MCF 10A (cell line): ENCODE measurements at places on chromosomes 11 and 22. TPM values are rescaled to one million over a fixed set of nuclear protein-coding genes. Genes with fewer than 3 reads are reported as not detected.
A peak's percentile ranks its signal among the peaks of the same experiment; 100 is the strongest.

DNA sequence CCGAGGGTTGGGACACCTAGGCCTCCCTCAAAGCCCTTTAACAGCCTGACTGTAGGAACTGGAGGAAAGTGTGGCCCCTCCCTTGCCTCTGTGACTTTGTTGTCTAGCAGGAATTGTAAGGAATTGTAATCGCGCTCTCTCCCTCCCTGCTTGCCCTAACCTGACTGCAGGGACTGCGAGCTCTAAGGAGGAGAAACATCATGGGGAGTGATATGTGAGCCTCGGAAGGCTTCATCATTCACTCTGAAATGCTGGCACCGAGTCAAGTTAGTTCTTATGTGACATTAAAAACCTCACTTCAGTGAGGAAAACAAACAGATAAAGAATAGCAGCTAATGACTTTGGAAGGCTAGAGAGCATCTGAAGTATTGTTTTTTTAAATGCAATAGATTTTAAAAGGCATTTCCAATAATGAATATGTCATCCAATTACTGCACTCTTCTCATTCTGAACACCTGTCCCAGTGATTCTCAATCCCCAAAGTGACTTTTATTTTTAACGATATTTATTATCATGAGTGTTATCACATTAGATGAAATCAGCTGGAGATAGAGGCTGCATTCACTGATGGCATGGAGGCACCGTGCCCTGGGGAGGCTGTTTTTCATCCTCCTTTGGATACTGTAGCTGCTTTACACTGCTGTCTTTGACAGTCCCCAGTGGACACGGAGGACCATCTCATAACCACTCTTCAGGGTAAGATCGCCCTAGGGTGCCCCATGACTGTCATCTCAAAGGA, 58.5 kb upstream of the NTM start:
- no peaks in the 10 kb centered on the region for H3K27me3 ChIP-seq
- H3K27ac ChIP-seq: no peak overlapping the region
- no peaks in the 10 kb centered on the region for H3K4me1 ChIP-seq
- H3K36me3 ChIP-seq: no peaks in the 10 kb centered on the region
- DNase-seq: no peak

DNA sequence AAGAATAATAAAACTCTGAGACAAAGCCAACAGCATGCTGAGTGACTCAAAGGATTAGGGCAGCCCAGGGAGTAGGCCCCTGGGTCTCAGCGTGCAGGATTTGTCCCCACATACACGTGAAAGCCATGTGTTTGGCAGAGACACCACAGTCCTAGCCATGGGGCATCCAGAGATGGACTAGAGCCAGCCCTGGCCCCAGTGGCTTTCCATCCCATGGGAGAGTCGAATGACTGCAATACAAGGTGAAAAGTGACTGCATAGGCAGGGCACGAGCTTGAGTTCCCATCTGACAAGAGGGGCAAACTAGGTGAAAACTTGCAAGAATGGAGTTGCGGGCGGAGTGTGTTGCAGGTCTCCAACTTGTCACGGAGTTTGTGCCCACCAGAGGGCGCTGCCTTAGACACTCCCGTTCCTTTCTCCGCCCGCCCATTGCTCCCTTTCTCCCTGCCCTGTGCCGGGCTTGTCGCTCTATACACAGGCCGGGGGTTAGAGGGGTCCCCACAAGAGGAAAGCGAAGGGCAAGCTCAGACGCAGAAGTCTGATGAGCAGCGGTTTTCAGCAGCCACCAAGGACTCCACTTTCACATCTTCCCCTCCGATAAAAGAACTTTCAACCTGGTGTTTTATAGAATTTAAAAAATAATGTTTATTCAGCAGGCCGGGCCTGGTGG, 24.2 kb downstream of the TSKU start:
- no peak overlapping the region for H3K27ac ChIP-seq
- H3K4me3 ChIP-seq: no peak overlapping the region
- no peaks in the 10 kb centered on the region for H3K36me3 ChIP-seq
- DNase-seq: peak; percentile 87
- H3K27me3 ChIP-seq: no peaks in the 10 kb centered on the region

DNA sequence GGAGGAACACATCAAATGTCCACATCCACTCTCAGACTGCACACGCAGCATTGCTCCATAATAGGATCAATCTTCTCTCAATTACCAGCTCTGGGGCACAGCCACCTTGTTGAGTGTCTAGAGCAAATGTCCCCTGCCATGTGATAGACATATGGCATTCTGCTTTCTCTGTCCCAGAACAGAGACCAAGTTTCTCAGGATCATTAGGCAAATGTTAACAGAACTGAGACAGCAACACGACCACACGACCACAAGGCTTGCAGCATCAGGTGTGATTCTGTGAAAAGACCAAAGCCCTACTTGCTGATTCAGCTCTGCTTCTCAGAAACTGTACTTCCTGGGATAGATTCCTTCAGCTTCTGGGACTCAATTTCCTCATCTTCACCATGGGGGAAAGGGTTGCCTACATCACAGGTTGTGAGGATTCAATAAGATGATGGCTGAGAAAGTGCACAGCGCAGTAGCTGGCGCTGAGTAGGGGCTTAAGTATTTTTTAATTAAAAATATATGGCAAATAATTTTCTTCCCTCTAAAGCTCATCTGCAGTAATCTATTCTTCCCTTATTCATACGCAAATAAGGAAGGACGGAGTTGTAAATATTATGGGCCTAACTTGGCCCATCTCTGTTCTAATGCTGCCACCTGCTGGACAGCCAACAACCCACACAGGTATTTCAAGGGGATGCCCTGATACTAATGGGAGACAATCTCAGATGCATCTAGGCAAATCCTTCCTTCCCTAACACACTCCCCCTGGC, 54.3 kb upstream of the USP47 start:
- peaks cover 26% of the 10 kb centered on the region for H3K4me1 ChIP-seq
- H3K27ac ChIP-seq: no peak overlapping the region
- DNase-seq: peak; percentile 81
- H3K36me3 ChIP-seq: no peaks in the 10 kb centered on the region
- no peaks in the 10 kb centered on the region for H3K27me3 ChIP-seq
- no peak overlapping the region for H3K4me3 ChIP-seq

KRTAP5-1 gene
- not detected in 2 replicates for total RNA-seq

GRCh38 chr11:2949920-2950319, 20.7 kb upstream of the PHLDA2 start:
- no peak overlapping the region for H3K4me3 ChIP-seq
- H3K36me3 ChIP-seq: peaks cover 90% of the 10 kb centered on the region

ANKK1 gene
- total RNA-seq: 0.47 and 1.3 TPM in 2 replicates

DNA sequence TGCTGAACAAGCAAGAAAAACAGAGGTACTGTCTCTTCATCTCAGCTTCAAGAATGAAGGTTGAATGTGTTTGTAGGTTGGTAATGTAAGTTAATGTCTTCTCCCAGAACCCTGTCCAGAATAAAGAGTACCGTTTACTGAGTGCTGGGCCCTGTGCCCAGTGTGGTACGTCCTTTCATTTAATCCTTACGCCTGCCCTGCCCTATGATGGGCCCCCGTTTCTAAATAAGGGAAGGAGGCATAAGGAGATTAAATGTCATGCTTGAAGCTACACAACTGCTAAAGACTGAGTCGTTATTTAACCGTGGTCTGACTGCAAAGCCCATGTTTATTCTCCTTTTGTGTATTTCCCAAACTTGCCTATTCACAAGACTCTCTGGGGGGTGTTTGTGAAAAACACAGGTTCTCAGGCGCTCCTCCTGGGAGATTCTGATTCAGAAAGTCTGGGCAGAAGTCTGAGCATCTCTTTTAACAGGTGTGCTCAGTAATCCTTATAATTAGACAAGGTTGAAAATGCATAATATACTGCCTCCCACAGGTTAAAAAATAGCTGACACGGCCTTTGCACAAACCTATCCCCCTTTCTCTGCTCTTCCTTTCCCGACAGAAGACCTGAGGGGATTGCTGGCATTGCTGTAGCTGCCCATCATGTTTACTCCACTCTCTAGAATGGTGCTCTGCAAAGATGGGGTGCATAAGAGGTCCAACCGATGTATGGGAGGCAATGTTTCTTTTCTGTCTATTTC, 56.3 kb upstream of the ZBTB44 start:
- H3K4me3 ChIP-seq: no peak overlapping the region
- no peak overlapping the region for H3K27ac ChIP-seq
- DNase-seq: no peak
- peaks cover 29% of the 10 kb centered on the region for H3K27me3 ChIP-seq

GRCh38 chr11:114738954-114739353, 60.6 kb downstream of the NXPE2 start:
- H3K27ac ChIP-seq: no peak overlapping the region
- H3K27me3 ChIP-seq: peaks cover 20% of the 10 kb centered on the region
- H3K4me3 ChIP-seq: no peak overlapping the region
- peaks cover 7% of the 10 kb centered on the region for H3K36me3 ChIP-seq
- peak; percentile 63 for DNase-seq
- no peaks in the 10 kb centered on the region for H3K4me1 ChIP-seq

MS4A3 gene
- not detected in 2 replicates for total RNA-seq

GRCh38 chr11:96311120-96311568, 31.9 kb downstream of the MAML2 start:
- peak overlapping the region; percentile 97 for H3K27ac ChIP-seq
- H3K36me3 ChIP-seq: no peaks in the 10 kb centered on the region
- H3K4me3 ChIP-seq: peak overlapping the region; percentile 19
- DNase-seq: peak; percentile 72

DNA sequence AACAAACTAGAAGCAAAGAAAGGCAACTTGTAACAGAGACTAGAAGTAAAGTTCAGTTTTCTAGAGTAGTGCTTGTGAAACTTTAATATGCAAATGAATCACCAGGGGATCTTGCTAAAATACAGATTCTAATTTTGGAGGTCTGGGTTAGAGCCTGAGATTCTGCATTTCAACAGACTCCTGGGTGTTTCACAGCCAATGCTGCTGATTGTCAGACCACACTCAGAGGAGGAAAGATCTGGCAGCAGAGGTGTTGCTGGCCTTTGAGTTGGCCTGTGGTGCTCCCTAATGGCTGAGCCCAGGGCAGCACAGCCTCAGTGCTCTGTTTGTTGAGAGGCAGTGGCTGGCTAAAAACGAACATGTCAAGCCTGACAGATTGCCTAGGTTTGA, 5.4 kb downstream of the CRY2 start:
- H3K27me3 ChIP-seq: no peaks in the 10 kb centered on the region
- H3K4me3 ChIP-seq: no peak overlapping the region
- DNase-seq: no peak
- no peak overlapping the region for H3K27ac ChIP-seq
- H3K36me3 ChIP-seq: peaks cover 20% of the 10 kb centered on the region
- peaks cover 11% of the 10 kb centered on the region for H3K4me1 ChIP-seq

NLRX1 gene
- total RNA-seq: 16.7 and 18.9 TPM in 2 replicates

GRCh38 chr11:76768088-76768908, 14.9 kb upstream of the TSKU start:
- no peaks in the 10 kb centered on the region for H3K27me3 ChIP-seq
- no peaks in the 10 kb centered on the region for H3K36me3 ChIP-seq
- H3K4me3 ChIP-seq: peak overlapping the region; percentile 4
- peaks cover 61% of the 10 kb centered on the region for H3K4me1 ChIP-seq

GRCh38 chr11:39724404-39724803, 1735.0 kb downstream of the LRRC4C start:
- H3K36me3 ChIP-seq: no peaks in the 10 kb centered on the region
- no peaks in the 10 kb centered on the region for H3K27me3 ChIP-seq
- H3K4me3 ChIP-seq: no peak overlapping the region
- DNase-seq: peak; percentile 30

TEX54 gene
- total RNA-seq: not detected in 2 replicates

DNA sequence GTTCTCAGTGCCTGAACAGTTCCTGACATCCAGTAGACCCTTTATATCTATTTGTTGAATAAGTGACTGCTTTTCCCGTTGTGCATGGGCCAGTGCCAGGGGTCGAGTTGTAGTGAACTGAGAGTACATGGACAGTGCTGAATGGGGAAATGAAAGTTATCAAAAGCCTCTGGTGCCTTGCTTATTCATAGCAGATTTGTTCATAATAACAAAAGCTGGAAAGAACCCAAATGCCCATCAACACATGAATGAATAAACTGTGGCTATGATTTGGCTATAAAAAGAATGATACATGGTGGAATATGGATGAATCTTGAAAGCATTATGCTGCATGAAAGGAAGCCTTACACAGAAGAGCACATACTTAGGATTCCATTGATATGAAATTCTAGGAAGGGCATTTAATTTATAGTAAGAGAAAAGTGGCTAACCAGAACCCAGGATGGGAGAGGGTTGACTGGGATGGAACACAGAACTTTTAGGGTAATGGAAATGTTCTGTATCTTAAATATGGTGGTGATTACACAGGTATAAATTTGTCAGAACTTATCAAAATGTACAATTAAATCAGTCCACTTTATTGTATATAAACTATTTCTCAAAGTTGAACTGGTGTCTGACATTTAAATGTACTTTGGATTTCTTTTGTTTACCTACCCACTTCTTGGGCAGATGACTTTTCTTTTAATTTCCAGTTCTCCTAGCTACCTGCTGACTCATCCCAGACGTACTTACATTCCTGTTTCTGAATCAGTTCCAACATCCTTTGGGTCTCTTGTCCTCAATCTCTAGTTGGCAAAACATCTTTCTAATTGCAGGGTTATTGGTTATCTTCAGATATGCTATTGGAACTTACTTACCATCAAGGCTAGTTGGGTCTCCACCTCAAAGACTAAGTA, 42.8 kb downstream of the PACS1 start:
- peak; percentile 83 for DNase-seq
- no peak overlapping the region for H3K4me3 ChIP-seq
- no peaks in the 10 kb centered on the region for H3K27me3 ChIP-seq
- no peaks in the 10 kb centered on the region for H3K36me3 ChIP-seq
- peaks cover 42% of the 10 kb centered on the region for H3K4me1 ChIP-seq
- H3K27ac ChIP-seq: peak overlapping the region; percentile 91
